ENCODE measurements at places on chromosomes 1 and 21. TPM values are rescaled to one million over a fixed set of nuclear protein-coding genes. Genes with fewer than 3 reads are reported as not detected.

Gene WNT2B
- 8.6 TPM for total RNA-seq

Gene LCE2B
- not detected for total RNA-seq

Gene HSPB7
- total RNA-seq, result 0.38 TPM

Gene NUDT17
- 2.0 TPM for total RNA-seq

Gene MYCL
- 2.8 TPM for total RNA-seq

Gene VTCN1
- not detected for total RNA-seq

Gene MYOG
- not detected for total RNA-seq

All from endothelial cell of coronary artery (primary cell).